Hematopoietic multipotent progenitor cell treated with erythropoietin and hydrocortisone succinate and interleukin-3 and kit ligand, for 4 days (in vitro differentiated cells): ENCODE measurements at places on chromosomes 2 and 18.

DNA sequence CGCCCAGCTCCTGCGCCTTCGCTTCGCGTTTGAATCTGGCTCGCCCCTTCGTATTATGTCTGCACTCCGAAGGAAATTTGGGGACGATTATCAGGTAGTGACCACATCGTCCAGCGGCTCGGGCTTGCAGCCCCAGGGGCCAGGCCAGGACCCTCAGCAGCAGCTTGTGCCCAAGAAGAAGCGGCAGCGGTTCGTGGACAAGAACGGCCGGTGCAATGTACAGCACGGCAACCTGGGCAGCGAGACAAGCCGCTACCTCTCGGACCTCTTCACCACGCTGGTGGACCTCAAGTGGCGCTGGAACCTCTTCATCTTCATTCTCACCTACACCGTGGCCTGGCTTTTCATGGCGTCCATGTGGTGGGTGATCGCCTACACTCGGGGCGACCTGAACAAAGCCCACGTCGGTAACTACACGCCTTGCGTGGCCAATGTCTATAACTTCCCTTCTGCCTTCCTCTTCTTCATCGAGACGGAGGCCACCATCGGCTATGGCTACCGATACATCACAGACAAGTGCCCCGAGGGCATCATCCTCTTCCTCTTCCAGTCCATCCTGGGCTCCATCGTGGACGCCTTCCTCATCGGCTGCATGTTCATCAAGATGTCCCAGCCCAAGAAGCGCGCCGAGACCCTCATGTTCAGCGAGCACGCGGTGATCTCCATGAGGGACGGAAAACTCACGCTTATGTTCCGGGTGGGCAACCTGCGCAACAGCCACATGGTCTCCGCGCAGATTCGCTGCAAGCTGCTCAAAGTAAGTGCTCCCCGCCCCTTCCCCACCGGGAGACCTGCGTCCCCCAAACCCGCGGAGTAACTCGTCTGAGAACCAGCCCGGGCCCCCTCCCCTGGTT is 453 bp downstream of the KCNJ3 start:
- DNase-seq = no peak

GRCh38 chr2:54610700-54611099 is 112.8 kb upstream of the EML6 start:
- DNase-seq = no peak

GRCh38 chr2:36392571-36393255 is 37.1 kb downstream of the CRIM1 start:
- no peak for DNase-seq

- no peak for DNase-seq
Measured at GRCh38 chr2:221447310-221447709, 124.8 kb downstream of the EPHA4 start.

- no peak for DNase-seq
Measured at GRCh38 chr2:54931473-54931872, 118.8 kb downstream of the RTN4 start.

- DNase-seq = no peak
Measured at GRCh38 chr2:52341732-52342131, 1309.8 kb upstream of the NRXN1 start.

DNA sequence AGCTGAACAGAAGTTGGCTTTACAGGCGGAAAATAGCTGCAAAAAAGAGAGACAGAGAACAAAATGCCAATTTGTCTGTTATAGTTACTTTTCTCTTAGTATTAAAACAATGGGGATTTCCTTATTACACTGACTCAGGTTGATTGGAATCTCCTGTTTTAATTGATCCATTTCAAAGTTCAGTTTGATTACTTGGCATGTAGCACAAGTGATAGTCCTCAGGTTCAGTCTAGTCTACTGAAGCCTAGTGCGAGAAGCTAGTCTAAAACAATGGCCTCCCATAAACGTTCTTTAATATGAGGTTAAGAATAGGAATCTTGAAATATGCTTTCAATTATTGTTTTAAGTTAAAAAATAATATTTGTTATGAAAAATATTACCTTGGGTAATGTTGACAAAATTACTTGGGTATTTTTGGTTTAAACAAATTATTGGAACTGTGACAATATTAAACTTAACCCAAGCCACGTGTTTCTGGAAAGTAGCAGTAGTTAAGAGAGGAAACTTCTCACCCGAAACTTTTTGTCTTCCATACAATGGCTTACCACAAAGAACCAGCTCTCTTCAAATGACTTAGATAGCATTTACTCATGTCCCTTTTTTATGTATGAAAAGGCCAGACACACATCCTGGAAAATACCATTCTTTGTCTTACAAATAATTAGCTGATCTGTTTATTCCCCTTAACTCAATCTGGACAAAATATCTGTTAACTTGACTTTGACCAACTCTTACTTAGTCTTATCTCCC is 1326.2 kb upstream of the TMEFF2 start:
- no peak for DNase-seq

- DNase-seq = no peak
Measured at GRCh38 chr18:22170421-22171257, 1.2 kb downstream of the GATA6 start.

DNA sequence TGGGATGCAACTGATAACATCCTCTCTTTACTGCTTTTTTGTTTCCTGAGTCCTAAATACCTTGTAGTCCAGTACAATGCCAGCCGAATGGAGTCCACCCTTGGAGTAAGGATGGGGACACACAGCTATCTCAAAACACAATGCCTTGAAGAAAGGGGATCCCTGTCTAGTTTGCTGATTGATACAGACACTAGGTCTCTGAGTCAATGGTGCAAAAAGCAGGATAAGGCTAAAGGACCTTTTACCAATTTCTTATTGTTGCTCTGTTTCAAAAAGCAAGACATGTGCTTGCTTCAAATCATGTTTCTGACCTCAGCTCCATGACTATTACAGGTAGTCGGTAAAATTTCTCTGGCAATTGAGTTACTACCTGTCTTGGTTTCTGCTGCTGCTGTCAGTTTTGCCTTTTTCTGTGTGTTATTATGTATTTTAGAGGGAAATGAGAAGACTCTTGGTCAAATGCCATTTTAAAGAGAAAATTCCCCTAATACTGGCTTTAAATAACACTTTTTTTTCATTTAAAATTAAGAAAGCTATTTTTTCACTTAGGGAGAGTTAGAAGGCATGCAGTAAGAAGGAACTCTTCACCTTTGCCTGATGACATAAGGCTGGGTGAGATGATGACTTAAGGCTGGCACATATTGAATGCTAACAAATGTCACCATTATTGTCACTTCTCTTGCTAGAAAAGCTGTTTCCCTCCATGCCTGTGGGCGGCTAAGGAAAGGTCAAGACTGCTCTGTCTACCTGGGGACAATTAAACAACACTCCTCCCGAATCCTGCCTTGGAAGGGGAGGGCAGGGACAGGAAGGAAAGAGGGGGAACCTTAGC is 4.9 kb upstream of the FIGLA start:
- DNase-seq = no peak

DNA sequence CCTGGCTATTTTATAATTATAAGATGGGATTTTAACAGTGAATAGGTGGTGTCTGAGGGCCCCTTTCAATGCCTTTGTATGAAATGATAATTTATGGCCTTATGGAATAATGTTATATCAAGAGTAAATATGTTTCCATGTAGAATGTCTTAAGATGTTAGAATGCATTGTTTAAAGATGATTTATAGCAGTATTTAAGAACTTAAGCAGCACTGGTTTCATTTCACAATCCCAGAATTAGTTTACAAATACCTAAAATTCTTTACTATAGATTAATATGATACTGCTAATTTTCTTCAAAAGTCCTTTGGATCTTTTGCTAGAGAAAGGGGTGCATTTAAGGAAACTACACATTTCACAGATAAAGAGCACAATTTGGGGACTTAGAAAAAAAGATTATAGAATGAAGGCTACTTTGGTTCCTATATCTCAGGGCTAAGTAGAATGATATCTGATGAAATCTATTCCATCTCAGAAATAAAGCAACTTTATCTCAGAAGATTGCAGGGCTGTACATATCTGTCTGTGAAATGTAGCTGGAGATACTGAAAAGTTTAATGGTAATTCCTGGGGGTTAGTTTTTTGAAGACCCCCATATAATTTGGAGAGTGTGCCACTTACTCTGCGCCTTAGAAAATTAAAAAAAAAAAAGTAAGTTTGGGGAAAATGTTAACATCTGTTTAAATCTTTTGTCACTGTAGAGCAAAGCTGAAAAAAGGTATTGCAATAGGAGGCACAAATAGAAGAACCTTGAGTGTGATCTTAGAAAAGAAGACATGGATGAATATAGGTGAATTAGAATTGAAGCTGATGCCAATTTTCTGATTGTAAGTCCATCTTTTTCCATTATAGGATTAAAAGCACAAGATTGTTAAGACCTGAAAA is 123.4 kb downstream of the GULP1 start:
- no peak for DNase-seq

DNA sequence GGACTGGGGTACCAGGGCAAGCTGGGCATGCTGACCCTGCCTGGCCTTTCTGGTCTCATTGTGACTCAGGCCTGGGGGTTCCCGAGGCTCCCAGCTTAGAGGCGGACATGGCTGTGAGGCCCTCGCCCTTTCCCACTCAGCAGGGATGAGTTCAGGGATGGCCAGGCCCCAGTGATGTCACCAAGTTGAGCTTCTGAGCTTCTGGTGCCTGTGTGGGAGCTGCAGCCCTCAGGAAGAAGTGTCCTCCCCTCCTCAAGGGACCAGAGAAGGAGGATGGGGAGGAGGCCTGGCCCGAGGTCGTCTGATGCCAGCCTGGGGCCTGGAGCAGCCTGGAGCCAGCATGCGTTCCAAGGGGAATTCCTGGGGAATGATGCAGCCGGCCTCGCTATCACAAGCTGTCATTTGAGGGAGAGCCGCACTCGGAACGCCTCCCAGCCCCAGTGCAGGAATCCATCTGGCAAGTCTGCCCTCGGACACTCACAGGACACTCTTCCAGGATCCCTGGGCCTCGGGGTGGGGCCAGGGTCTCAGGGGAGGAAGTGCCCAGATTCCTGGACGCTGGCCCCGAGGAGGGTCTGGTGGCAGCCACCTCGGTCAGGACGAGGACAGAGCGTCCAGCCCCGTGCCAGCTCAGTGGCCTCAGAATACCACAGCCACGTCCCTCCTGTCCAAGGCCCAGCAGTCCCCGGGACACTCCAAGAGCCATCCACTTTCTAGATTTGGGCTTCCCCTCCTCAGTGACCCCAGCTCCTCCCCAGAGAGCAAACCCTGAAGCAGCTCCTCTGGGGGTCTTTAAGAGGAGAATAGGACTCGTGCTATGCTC is 61.2 kb upstream of the GPC1 start:
- DNase-seq = no peak

GRCh38 chr2:218776488-218776887 is 5.5 kb upstream of the CYP27A1 start:
- no peak for DNase-seq

- no peak for DNase-seq
Measured at GRCh38 chr2:100052650-100053049, 89.7 kb downstream of the AFF3 start.

DNA sequence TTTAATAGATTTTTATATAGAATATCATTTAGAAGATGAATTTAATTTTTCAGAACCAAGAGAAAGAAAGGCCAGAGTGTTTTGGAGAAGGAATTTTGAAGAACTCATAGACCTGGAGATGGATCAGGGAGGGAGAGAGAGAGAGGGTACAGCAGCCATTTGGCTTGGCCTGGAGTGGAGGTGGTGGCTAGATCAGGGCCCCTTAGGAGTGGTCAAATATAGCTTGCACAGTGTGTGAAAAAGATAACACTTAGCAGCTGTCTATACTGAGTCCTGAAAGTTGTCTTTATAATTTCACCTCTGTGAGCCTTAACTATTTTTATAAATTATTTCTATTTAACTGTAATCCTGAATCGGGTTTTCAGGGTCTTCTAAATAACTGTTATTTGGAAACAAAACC is 38.8 kb upstream of the ACYP2 start:
- DNase-seq = peak; percentile 75

DNA sequence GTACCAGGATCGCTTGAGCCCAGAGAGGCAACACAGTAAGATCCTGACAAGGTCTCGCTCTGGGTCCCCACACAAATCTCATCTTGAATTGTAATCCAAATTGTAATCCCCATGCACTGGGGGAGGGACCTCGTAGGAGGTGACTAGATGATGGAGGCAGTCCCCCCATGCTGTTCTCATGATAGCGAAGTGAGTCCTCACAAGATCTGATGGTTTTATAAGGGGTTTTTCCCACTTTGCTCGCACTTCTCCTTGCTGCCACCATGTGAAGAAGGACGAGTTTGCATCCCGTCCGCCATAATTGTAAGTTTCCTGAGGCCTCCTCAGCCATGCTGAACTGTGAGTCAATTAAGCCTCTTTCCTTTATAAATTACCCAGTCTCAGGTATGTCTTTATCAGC is 46.0 kb upstream of the SERTAD2 start:
- peak; percentile 19 for DNase-seq

- DNase-seq = no peak
Measured at GRCh38 chr2:221372159-221372884, 199.8 kb downstream of the EPHA4 start.

DNA sequence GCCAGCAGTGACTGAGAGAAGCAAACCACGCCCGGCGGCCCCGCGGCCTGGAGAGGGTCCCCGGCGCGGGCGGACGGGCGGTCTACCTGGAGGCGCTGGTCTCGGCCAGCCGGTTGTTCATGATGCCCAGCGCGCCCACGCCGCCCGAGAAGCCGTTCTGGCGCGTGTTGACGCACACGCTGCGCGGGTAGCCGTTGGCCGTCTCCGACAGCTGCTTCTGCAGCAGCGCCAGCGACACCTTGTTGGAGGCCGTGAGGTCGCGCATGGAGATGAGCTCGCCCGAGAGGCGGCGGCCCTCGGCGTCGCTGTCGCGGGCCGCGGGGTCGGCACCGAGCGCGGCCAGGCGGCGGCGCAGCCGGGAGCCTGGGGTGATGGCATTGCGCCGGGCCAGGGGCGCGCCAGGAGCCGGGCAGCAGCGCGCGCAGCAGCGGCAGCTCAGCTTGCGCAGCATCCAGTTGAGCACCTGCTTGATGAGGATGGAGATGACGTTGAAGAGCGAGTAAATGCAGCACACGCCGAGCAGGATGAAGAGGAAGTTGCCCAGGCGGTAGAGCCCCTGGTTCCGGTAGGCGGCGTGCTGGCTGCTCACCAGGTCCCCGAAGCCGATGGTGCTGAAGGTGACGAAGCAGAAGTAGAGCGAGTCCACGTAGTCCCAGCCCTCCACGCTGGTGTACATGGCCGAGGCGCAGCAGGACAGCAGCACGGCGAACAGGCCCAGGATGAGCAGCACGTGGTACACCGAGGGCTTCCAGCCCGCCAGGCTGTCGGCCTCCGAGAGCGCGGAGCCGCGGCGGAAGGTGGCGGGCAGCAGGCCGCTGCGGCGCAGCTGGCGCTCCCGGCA is 118.1 kb downstream of the MSH2 start:
- DNase-seq = peak; percentile 89

DNA sequence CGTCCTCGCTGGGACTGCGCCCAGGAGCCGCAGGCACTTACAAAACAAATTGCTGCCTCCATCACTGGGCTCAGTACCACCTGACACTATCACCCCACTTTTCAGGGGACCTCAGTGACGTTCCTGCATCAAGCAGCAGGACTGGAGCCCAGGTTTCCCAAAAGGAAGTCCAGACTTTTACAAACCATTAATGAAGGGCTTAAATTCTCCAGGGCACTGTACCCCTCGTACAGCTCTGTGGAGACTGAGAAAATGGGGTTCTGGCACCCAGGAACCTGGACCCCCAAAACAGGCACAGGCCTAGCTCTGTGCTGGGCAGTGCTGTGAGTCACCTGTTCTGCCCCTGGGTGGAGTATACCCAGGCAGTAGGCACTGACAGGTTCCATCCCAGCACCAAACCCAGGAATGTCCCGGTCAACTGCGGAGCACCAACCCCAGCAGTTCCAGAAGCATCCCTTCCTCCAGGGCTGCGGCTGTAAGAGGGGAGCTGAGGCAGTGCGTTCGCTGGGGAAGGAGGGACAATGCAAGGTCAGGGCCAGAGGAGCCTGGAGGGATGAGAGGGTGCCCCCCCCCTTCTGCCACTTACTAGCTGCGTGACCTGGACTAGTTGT is 24.6 kb upstream of the NOTO start:
- no peak for DNase-seq
